M059J (cell line): ENCODE measurements at places on chromosomes 13 and 19. TPM values are rescaled to one million over a fixed set of nuclear protein-coding genes. Genes with fewer than 3 reads are reported as not detected.

The TBXA2R gene
- total RNA-seq: 0.59 TPM in 1 of 2 replicates, not detected in the other

The TMC4 gene
- total RNA-seq: 0.39 TPM in 1 of 2 replicates, not detected in the other

The SPATA13 gene
- total RNA-seq: 4.1 and 7.1 TPM in 2 replicates

- no peak for DNase-seq
Observed at GRCh38 chr13:39254601-39255000, 216.3 kb downstream of the NHLRC3 start.

DNA sequence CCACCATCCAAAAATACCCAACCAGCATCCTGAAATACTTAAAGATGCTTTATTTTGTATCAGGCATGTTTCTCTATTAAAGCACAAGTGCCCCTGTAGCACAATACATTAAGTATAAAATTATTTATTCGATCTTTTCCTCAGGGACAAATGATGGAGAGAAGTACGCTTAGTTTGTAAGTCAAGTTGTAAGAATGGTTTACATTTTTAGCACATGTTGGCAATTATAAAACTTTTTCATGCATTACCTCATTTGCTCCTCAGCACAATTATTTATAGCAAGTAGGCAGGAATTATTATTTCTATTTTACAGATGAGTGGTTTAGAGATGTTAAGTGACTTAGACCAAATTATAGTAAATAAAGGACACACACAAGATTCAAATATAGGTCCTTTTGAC lies 232.6 kb upstream of the HTR2A start:
- no peak for DNase-seq

- peak; percentile 94 for DNase-seq
Observed at GRCh38 chr13:95535243-95535642, 17.3 kb upstream of the CLDN10 start.

DNA sequence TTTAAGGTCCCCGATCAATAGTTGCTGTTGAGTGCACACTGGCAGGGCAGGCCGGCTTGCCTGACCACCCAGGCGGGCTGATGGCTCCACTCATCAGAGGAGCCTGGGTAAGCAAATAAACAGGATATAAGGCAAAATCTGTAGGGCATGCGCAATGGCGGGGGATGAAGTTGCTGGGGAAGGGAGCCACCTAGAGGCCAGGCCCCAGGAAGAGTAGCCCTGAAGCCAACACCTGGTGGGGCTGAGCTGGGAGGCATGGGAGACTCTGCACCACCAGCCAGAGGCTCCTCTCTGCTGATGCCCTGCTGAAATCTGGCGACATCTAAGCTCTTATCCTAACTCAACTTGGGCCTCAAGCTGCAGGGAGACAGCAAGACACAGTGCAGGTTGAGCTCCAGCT lies 324.3 kb downstream of the ZNF536 start:
- peak; percentile 17 for DNase-seq
